ENCODE measurements at places on chromosomes 7 and 10. TPM values are rescaled to one million over a fixed set of nuclear protein-coding genes. Genes with fewer than 3 reads are reported as not detected.

PTCD1 gene
- total RNA-seq = 2.8 TPM

TMEM270 gene
- total RNA-seq = 0.09 TPM

CNPY1 gene
- not detected for total RNA-seq

EN2 gene
- total RNA-seq = under 0.01 TPM

OR13A1 gene
- 0.28 TPM for total RNA-seq

PRLHR gene
- 0.05 TPM for total RNA-seq

CALCR gene
- total RNA-seq = 0.05 TPM

RPS24 gene
- total RNA-seq = 6,310 TPM

ANXA7 gene
- total RNA-seq = 55.7 TPM

CD36 gene
- total RNA-seq = 42.8 TPM

PDE6C gene
- not detected for total RNA-seq

NEUROD6 gene
- total RNA-seq = not detected

MMD2 gene
- not detected for total RNA-seq

OTUD1 gene
- 3.8 TPM for total RNA-seq

BAIAP2L1 gene
- 2.2 TPM for total RNA-seq

ELFN1 gene
- total RNA-seq = 2.6 TPM

SNX10 gene
- 15.9 TPM for total RNA-seq

FAM25C gene
- total RNA-seq = 0.57 TPM

CYP2C19 gene
- total RNA-seq = not detected

FAM3C gene
- 10.3 TPM for total RNA-seq

IKZF1 gene
- total RNA-seq = 124 TPM

TMEM229A gene
- total RNA-seq = not detected

TWIST1 gene
- total RNA-seq = 0.66 TPM

KCNIP2 gene
- total RNA-seq = 0.85 TPM

COMTD1 gene
- total RNA-seq = 11.8 TPM

RPEL1 gene
- total RNA-seq = 0.05 TPM

LRIT2 gene
- total RNA-seq = not detected

KCP gene
- 0.09 TPM for total RNA-seq

RHOBTB1 gene
- total RNA-seq = 4.5 TPM

HOXA6 gene
- 0.33 TPM for total RNA-seq

PNLIPRP1 gene
- total RNA-seq = not detected

FIGNL1 gene
- 21.9 TPM for total RNA-seq

POT1 gene
- total RNA-seq = 38.5 TPM

RBM20 gene
- total RNA-seq = 1.6 TPM

CACNB2 gene
- 0.85 TPM for total RNA-seq

VWDE gene
- total RNA-seq = 0.90 TPM

HOXA4 gene
- 0.42 TPM for total RNA-seq

GIMAP8 gene
- 6.1 TPM for total RNA-seq

CLDN4 gene
- total RNA-seq = 13.4 TPM

ANKRD30A gene
- not detected for total RNA-seq

AS3MT gene
- total RNA-seq = 5.2 TPM

TMEM130 gene
- total RNA-seq = 0.24 TPM

ODAD2 gene
- 0.76 TPM for total RNA-seq

BICC1 gene
- 1.9 TPM for total RNA-seq

TFEC gene
- 9.1 TPM for total RNA-seq

BCL7B gene
- total RNA-seq = 13.3 TPM

ZPBP gene
- 0.14 TPM for total RNA-seq

LRIT1 gene
- not detected for total RNA-seq

All from thymus (tissue), 14 donors.